AG10803 (cell line): ENCODE measurements at places on chromosomes 3 and 15.

DNA sequence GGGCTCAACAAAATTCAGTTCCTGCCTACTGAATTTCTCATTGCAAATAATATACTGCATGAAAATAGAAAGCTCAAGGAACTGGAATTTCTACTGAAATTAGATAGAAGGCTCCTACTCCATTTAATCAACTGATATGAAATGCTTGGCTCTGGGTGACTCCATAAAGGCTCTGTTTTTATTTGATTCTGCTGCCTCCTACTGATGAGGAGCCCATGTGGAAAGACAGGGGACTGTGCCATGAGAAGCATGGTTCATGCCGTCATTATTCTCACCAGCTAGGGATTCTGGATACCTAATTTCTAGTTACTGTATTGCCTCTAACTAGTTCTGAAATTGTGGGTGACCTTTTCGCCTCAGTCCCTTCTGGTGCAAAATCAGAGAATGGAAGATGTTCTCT, 366.2 kb upstream of the DPH6 start:
- peak; percentile 10 for DNase-seq

GRCh38 chr15:66789029-66790025, 87.3 kb downstream of the SMAD6 start:
- peak; percentile 83 for DNase-seq

- DNase-seq = no peak
Observed at GRCh38 chr3:141056751-141057171, 5.6 kb downstream of the SPSB4 start.

DNA sequence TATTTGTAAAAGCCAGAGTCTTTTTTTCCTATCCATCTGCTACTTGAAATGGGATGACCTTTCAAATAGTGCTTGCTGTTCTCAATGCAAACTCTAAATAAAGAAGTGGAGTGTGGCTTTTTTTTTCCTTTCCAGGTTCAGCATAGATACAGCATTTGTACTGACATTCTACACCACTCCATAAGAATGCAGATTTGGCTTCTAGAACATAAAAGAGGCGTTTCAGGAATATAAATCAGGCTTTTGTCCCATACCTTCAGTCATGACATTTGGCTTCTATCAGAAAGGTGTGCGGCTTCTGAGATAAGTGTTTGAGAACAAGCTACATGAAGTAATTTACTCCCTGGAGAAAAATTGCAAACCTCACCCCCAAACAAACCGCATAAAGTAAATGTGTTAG, 553.1 kb downstream of the FHIT start:
- DNase-seq = no peak

GRCh38 chr15:74179983-74180880, 6.7 kb downstream of the ISLR start:
- DNase-seq = peak; percentile 75

- no peak for DNase-seq
Observed at GRCh38 chr3:110569073-110569472, 502.5 kb upstream of the NECTIN3 start.

DNA sequence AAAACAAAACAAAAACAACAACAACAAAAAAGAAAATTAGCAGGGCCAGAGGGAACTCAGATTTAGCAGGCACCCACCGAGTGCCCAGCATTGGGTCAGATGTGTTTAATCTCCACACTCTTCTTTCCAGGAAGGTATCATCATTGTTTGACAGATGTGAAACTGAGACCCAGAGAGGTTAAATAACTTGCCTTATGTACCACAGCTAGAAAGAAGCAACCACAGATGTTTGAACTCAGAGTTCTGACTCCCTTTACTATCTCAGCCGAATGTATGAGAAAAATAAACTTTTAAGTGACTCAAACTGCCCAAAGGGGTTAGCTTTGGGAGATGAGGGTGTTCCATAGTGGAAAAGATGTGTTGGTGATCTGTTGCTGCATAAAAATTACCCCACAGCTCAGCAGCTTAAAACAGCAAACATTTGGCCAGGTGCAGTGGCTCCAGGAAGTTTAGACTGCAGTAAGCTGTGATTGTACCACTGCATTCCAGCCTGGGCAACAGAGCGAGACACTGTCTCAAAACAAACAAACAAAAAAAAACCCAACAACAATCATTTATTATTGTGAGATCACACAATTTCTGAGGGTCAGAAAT, 4.5 kb upstream of the RPP25 start:
- DNase-seq = no peak

- no peak for DNase-seq
Observed at GRCh38 chr15:74390647-74391288, 23.3 kb upstream of the CYP11A1 start.

GRCh38 chr3:99639579-99639978, 1.2 kb downstream of the COL8A1 start:
- peak; percentile 56 for DNase-seq

GRCh38 chr15:91534976-91535375, 318.5 kb upstream of the SLCO3A1 start:
- DNase-seq = no peak

DNA sequence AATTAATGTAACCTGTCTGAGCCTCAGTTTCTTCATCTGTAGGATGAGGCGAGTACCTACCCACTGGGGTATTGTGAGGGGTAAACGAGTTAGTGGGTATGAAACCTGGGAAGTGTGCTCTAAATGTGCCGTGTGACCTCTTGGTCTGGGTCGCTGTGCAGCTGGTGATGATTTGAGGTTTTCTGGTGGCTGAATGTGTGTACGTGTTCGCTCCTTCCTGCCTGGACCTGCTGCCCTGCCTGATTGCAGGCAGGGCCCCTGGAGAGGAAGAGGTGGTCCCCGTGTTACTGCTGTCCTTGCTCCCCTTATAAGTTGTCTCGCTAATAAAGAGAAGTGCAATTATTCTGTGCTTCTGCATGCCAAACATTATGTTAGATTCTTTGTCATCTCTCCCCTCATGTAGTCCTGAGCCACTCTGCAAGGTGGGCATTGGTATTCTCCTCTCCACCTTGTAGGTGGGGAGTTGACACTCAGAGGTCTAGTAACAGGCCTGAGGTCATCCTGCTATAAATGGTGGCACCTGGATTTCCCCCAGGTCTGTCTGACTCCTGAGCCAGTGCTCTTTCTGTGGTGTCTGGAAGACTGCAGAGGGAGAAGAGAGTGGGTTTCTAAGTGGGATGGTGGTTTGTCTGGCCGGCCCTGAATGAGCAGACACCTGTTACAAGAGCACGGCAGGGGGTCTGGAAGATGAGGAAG, 15.7 kb downstream of the PDIA5 start:
- DNase-seq = no peak

DNA sequence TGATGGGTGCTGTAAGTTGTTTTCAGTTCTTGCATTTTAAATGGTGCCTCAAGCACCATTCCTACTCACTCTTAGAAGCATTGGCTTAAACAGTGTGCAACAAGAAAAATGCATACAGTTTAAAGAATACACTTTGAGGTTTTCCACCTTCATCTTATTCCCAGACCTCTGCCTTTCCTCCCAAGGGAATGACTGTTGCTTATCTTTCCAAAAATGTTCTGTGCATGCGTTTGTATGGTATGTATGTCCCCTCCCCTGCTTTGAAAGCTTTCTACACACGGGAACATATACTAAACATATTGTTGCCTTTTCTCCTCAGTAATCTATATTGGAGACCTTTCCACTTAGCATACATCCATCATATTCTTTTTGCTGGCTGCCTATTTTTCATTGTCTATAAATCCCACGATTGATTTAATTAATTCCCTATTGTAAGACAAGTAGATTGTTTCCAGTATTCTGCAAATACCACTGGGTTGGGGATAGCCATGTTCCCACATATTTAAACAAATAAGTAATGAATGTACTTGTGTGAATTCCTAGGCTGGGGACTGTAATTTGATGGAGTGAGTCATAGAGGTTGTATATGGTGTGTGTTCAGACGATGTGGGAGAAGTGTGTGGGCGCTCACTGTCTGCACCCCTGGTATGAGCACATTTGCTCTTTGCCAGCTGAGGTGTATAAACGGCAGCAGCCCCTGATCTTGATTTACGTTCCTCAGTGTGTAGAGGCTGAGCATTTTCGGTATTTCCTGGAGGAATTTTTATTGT, 5.8 kb downstream of the TRAK1 start:
- peak; percentile 90 for DNase-seq
